ENCODE measurements at places on chromosomes 2 and 18.
A peak's percentile ranks its signal among the peaks of the same experiment; 100 is the strongest.

DNA sequence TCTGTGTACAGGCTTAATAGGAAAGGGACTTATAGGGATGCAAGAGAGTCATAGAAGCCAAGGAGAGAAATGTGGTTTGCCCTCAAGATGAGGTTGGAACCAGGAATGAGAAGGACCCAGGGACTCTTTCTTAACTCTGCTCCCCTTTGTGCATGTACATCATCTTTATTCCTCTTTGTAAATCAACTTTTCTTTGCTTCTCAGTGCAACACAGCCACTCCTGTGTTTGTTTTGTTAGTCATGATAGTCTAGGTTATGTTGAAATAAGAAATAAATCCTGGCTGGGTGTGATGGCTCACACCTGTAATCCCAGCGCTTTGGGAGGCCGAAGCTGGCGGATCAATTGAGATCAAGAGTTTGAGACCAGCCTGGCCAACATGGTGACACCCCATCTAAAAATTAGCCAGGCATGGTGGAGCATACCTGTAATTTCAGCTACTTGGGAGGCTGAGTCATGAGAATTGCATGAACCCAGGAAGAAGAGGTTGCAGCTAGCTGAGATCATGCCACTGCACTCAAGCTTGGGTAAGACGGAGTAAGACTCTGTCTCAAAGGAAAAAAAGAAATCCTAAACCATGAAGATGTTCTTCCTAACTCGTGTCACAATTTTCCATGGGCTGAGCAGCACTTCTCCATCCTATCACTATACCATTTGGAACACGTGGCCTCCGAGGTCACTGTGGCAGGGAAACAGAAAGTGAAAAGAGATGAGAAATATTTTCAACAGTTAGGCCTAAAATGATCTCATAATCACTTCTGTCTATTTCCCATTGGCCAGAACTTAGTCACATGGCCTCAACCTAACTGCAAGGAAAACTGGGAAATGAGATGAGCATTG lies 73.0 kb upstream of the TMEM17 start:
- no peak for DNase-seq

- no peak for DNase-seq
These were observed 16.9 kb upstream of the ALMS1 start for GRCh38 chr2:73368781-73369180.

GRCh38 chr2:71130152-71130904 lies at the start of the genes MCEE and MPHOSPH10:
MCEE (minus strand) TSS chr2:71130229; CDS start chr2:71130219, 10 bp downstream.
MPHOSPH10 (plus strand) TSS chr2:71130634; CDS start chr2:71130666, 32 bp downstream.
- peak; percentile 89 for DNase-seq

DNA sequence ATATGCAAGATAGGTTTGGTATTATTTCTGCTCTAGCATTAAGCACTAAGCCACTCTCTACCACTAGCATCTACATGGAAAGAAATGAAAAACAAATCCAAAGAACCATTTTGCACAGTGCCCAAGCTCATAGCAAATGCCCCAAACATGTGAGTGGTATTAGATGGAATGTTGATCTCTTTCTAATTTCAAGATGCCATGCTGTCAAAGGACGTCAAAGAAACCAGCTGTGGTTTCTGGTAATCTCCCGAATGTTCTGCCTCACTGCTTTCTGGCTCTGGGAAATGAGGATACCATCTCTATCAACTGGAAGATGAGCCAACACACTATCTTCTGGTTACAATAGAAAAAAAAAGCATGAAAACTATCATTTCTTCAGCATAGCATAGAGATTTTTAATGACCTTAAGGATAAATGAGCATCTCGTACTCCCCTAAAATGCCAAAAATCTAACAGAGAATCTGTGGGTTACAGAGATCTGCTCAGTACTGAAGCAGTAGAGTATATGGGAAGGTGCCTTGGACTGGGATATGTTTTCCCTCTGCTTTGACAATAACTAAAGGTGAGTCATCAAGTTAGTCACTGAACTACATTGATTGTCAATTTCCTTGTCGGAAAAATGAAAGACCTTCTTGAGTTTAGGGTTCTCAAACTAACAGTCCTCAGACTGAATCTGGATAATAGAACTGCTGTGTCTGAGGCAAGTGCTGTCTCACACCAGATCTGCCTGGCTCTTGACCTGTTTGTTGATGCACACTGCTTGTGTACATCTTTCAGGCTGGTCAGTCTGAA lies 244.8 kb upstream of the NCKAP5 start:
- DNase-seq: no peak

DNA sequence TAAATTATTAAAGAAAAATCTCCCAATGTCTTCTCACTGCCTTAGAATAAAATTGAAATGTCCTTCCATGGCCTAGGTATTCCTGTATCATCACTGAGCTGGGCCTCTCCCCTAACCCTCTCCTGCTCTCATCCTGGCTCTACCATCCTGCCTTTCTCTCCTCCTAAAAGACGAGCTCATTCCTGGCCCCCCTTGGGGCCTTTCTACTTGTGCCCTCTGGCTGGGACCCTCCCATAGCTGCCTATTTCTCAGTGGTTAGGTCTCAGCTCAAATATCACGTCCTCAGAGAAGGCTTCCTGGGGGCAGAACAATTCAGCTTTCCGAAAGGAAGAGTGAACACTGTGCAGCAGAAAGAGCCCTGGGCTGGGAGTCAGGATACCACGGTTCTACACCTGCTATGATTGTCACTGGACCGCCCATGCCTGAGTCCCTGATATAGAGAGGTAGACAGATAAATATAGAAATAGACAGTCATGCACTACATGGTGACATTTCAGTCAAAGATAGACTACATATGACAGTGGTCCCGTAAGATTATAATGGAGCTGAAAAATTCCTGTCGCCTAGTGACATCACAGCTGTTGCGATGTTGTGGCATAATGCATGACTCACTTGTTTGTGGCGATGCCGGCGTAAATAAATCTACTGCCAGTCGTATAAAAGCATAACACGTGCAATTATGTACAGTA lies 9.4 kb downstream of the DNPEP start:
- DNase-seq: no peak
